ENCODE measurements at places on chromosomes 1 and 21.

DNA sequence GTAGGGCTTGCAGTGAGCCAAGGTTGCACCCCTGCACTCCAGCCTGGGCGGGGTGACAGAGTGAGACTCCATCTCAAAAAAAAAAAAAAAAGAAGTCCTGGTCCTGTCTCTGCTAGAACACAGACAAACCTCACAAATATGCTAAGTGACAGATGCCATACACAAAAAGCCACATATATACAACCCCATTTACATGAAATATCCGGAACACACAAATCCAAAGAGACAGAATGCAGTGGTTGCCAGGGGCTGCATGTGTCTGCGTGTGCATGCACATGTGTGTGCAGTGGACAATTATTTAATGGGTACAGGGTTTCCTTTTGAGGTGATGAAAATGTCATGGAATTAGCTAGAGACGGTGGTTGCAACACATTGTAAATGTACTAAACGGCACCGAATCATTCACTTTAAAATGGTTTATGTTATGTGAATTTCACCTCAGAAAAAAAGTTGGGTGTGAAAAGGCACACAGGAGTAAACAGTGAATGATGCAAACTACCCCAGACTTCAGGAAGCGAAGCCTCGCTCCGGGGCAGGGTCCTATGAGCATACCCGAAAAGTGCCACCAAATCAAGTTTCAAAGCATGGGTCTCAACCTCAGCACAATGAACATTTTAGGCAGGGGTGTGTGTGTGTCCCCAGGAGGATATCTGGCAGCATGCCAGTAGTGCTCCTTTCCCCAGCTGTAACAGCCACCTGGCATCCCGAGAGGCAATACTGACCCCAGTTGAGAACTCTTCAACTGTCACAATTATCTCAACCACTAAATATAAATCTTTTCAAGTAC, 48.3 kb downstream of the GNB1 start:
- no peak for DNase-seq

- DNase-seq, result no peak
Measured at GRCh38 chr1:5648410-5649165, 343.6 kb downstream of the NPHP4 start.

GRCh38 chr1:38915352-38915948, 26.2 kb downstream of the RHBDL2 start:
- no peak for DNase-seq

DNA sequence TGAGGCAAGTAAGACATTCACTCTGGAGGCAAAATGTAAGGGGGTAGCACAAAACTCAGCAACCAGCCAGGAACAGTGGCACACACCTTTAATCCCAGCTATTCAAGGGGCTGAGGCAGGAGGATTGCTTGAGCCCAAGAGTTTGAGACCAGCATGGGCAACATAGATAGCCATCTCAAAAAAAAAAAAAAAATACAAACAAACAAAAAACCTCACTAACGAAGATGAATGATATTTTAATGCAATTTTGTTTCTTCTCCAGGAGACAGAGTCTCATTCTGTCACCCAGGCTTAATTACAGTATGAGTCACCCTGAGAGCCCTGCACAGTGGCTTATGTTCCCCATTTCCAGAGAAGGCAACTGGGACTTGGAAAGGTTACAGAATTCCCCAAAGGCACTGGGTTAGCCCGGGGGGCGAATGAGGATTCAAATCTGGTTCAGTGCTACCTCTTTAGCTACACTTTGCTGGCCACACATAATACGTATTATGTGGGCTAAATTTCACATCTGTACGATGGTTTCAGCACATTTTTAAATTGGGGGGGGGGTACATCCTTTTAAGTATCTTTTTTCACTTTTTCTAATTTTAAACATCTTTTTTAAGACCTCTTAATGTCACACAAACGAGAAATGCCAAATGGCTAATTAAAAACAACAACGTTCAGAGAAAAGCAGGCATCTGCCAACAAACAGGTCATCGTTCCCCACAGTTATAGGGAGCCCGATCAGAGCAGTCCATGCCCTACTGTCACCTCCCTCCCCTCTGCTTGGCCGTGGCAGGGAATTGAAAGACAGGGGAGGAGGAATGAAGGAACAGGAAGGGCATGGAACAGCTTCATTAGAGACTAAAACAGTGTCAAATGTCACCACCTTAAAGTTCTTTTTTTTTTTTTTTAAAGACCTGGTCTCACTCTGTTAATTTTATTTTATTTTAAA, 3.5 kb downstream of the CELA2A start:
- DNase-seq, result no peak

DNA sequence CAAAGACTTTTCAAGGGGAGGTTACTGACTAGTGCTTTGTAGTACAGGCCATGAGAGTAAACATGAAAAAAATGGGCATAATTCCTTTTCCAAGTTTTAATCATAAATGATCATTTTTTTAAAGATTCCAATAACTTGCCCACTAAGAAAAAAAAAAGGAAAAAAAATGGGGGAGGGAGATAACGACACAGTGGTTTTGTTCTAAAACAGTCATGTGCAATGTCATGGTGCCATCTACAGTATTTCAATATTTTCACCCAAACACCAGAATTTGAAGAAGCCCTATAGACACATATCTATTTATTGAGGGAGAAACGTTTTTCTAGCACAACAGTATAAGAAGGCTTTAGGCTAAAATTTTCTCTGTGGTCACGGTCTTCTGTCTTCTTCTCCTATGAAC, 250.2 kb downstream of the LTN1 start:
- no peak for DNase-seq

DNA sequence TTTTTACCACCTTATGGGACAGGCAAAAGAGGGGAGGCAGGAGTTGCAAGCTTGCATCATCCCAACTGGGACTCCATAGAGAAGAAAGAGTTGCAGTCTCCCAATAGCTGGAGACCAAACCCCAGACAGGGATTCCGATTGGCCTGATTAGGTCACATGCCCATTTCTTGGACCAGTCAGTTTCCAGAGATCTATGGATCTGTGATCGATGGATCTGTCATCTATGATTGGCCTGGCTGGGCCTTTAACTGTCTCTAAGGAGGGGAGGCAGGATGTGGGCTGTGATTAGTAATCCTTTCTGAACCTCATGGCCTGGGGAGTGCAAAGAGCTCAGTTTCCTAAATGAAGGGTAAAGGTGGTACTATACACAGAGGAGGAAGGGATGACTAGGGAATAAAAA, 252.1 kb downstream of the MATN1 start:
- DNase-seq, result no peak

- DNase-seq, result peak; percentile 32
Measured at GRCh38 chr1:28855469-28855951, 43.5 kb downstream of the OPRD1 start.

- no peak for DNase-seq
Measured at GRCh38 chr21:45318556-45319404, 31.1 kb upstream of the POFUT2 start.

GRCh38 chr1:158185770-158186169, 5.1 kb downstream of the CD1D start:
- no peak for DNase-seq

- no peak for DNase-seq
Measured at GRCh38 chr1:225907341-225907740, 16.7 kb downstream of the PYCR2 start.

GRCh38 chr1:61687901-61688300, 37.0 kb downstream of the TM2D1 start:
- no peak for DNase-seq

DNA sequence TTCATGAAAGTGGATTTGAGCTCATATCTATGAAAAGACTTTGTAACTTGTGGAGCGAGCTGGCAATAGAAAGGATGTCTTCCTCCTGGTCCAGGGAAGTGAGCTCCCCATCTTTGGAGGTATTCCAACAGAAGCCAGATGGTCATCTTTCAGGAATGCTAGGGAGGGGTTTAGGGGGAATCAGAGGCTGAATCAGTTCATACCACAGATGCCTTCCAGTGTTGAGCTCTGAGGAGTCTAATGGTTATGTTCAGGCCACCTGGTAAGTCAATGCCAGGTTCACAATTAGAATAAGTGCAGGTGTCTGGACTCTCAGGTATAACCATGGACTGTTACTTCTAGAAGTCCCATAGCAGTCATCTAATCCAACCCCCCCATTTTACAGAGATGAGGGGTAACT, 119.1 kb downstream of the ACTL8 start:
- DNase-seq, result peak; percentile 91

DNA sequence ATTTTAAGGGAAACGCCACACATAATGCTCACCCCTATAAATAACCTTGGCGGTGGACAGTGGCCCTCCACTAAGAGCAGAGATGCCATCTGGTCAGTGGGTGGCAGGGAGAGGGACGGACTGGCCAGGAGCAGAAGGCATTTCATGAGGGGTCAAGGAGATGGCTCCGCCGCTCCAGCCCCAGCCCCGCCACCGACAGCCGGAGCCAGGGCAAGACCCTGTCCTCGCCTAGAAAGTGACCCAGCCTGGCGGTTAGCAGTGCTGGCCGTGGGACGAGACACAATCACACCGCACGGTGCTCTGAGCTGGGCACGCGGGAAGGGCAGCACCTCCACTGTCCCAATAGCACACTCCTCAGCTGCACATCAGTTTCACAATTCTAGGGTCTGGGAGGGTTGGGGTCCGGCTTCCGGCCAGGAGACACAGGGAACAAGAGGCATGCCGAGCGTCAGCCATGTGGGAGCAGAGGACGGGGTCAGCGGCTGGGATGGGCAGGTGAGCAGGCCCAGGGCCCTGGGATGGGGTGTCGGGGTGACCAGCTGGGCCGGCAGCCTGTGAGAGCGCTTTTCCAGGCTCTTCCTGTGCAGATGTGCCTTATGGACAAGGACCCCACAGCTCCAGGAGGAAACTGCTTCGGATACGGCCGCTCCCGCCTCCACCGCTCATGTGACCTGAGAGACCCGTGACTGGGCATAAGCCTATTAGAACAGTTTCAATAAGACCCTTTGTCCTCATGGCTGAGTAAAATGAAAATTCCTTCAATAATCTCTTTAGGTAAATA, 5.7 kb downstream of the SLC19A1 start:
- DNase-seq, result no peak

DNA sequence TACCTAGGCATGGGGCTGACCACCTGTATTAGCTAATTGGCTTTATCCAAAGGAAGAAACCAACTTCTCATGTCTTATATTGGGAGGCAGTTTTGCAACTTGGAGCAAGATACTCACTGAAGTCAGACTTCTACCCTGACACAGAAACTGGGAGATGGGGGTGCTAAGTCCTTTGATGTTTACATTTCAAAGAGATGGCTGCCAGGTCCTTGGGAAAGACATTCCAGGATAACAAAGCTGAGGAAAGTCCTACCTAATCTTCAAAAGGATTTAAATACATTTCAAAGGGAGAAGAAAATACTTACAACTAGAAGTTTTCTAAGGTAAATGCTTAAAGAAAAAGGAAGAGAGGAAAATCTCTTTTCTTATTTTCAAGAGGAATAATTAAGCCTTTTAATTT, 62.1 kb downstream of the FH start:
- DNase-seq, result no peak

DNA sequence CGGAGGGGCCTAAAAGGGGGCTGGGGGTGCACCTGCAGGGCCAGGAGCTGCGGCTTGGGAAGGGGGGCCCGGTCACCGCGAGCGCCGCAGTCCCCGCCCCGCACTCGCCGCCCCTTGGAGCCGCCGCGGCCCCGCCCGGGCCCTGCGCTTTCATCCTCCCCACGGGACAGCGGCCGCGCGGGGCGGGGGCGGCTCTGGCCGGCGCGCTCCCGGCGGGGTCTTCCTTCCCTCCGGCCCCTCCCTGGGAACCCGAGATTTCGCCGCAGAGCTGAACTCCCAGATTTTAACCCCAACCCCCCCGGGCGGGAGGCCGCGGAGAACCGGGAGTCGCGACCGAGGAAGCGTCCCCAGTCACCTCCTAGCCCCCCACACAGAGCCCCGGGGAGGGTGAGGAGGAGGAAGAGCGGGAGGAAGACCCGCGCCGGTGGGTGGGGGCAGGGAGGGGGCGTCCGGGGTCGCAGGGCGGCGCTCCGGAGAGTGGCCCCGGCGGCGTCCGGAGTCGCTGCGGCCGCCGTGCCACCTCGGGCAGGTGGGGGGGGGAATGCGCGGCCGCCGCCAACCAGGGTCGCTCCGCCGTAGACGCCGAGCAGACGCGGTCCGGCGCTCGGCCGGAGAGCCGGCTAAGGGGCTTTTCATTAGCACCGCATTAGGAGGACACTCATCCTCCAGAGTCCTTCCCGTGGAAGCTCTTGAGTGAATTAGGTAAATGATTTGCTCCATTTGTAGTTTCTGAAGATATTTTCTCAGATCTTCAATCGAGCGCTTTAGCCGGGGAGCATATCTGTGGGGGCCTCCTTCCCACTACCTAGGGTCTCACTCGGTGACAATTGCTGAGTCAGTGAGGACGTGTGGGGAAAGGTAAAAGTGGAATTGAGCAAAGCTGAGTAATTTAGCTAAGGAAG, 31.6 kb upstream of the NFIA start:
- DNase-seq, result no peak

GRCh38 chr1:94119306-94119705, 1.6 kb downstream of the ABCA4 start:
- DNase-seq, result no peak

GRCh38 chr1:4587721-4588120, 66.7 kb upstream of the AJAP1 start:
- DNase-seq, result no peak

- DNase-seq, result peak; percentile 79
Measured at GRCh38 chr1:158028969-158029368, 35.5 kb downstream of the KIRREL1 start.

DNA sequence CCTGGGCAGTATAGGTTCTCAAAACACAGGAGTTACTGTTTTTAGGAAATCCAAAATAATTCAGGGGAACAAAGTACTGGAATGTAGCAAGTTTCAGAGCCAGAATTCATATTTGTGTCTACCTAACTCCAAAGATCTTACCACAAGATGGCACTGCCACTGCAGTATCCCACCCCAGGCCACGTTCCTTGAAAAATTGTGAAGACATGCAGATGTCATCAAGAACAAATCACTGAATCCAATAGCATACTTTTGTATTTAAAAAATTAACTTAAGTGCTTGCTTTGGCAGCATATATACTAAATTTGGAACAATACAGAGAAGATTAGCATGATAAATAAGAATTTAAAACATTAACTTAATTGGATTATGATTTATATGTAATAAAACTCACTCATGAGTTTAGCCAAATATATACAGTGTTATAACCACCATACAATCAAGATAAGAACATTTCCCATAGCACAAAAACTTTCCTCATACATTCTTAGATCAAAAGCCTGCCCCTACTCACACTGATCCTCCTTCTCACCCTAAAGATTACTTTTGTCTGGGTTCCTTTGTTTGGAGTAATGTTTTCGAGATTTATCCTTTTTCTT, 209.9 kb downstream of the FAF1 start:
- DNase-seq, result peak; percentile 36

DNA sequence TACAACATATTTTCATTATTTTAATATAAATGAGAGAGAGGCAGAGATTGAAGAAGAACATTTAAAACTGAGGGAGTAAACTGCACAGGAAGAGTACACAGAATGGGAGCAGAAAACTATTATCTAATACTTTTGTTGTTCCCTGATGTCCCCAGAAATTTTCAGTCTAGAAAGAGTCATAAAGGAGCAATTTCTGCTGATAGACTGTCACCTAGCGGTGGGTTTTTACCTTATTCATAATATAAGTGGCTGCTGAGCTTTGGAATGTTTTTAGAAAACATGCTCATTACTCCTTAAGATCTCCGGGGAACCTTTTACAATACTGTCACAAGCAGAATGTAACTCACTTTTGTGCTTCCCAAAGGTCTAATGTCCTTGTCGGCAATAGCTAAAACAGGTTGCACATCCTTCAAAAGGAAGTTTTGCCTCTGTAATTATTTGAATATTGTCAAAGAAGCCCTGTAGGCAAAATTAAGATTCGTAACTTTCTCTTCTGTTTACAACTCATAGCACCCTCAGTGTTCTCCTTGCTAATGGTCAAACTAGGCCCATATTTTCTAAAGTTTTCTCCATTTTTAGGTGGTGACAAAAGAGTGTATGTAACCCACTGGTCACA, 4.9 kb upstream of the NPL start:
- DNase-seq, result peak; percentile 72

Data from kidney glomerular epithelial cell (primary cell).